ENCODE measurements at places on chromosomes 12 and 14. TPM values are rescaled to one million over a fixed set of nuclear protein-coding genes. Genes with fewer than 3 reads are reported as not detected.

DNA sequence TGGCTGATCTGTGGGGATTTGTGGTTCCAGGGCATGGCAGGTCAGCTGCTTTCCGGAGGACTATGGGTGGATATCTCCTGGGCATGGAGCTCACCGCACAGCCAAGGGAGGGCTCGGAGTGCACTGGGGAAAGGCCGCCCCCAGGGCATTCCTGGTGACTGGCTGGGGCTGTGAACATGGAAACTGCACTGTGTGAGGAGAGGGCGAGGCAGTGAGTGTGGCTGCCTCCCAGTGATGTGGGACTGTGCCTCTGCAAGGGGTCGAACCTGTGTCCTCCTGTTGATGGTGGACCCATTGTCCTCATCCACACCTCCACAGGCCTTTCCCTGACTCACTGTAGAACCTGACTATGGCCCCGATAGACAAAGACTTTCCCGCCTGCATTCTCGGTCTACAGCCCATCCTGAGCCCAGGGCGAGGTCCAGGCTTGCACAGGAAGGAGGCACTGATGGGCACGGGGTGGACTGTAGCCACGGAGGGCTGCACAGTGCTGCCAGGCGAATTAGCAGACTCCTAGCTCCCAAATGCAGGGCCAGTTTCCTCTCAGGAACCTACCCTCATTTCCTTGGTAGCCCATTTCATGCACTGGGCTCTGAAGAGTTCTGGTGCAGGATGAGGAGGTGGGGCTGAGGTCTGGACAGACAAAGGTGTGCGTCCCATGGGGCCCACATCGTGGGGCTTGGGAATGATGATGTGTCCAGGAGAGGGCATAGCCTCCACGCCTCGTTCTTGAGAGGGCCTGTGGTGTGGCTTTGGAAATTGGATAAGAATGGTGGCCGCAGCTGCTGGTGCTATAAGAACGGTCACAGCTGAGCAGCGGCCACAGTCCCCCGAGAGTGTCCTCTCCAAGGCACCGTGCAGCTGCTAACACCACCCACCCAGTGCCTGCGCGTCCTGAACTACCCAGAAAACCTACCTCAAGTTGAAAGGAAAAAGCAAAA is 415.1 kb downstream of the TMEM121 start:
- DNase-seq = no peak

DNA sequence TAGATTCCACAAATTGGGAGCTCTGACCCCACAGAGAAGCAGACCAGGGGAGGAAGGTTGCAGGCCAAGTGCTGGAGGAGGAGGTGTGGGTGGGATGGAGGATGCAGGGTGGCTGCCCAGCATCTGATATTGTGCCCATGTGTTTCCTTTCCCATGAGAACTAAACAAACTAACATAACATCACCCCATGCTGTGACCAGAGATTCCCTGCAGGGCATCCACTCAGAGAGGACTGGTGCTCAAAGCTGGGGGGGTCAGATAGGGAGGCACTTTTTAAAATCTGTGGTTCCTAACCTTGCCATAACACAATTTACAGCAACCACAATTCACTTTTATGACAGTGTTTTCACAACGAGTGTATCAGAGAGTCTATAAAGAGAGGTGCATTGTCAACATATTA is 1277.6 kb downstream of the AACS start:
- peak; percentile 33 for DNase-seq

DNA sequence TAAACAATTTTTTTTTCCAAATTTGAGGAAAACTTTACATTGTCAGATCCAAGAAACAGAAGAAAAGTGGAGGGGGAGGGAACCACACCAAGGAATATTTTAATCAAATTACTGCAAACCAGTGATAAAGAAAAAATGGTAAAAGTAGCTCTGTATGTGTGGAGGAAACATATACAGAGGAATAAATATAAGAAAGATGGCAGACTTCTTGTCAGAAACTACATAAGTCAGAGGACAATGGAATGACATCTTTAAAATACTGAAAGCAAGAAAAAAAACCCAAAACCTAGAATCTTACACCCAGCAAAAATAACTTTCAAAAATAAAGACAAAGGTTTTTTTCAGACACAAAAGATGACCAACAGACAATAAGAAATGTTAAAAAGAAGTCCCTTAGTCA is 10.2 kb upstream of the LLPH start:
- no peak for DNase-seq

Gene TAS2R50
- total RNA-seq = 1.9 TPM

DNA sequence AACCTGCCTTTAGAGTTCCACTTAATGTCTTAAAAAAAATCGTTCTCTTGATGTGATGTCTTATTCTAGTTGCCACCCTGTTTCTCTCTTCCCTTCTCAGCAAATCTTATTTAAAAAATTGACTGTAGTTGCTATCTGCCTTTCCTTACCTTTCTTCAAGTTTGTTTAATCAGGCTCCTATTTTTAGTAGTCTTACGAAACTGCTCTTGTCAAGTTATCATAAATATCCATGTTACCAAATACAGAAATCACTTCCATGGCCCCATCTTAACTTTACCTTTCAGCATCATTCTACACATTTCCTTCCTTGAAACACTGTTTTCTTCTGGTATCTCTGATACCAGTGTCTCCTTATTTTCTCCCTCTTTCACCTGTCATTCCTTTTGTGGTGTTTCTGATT is 227.3 kb downstream of the ERC1 start:
- DNase-seq = no peak

All from NCI-H460 (cell line).